HS-27A (cell line): ENCODE measurements at places on chromosomes 7 and 10.

GRCh38 chr10:122029499-122030199 lies 40.7 kb downstream of the TACC2 start:
- DNase-seq, result no peak

DNA sequence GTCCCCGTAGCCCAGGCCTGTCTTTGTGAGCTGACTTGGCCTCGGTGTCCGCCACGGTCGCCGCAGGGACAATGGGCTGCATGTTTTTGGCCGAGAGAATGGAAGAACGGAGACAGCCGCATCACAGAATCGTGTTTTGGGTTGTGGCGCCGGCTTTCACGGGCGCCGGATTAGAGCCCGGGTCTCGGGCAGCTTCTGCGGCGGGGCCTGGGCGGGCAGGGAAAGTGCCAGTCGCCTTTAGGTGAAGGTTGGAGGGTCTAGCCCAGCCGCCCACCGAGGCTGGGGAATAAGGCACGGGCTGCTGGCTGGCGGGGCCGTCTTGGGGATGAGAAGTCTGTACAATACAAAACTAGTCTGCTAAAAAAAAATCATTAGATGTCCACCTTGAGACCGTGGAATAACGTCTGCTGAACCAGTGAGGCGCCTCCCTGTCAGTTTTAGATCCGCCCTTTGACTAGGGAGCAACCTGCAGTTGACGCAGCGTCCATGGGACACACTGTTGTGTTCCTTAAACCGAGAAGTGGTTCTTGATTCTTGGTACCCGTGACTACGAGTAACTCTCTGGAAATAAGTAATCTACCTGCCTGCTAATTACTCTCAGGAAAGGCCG lies 577 bp downstream of the DNAJB9 start:
- DNase-seq, result no peak

DNA sequence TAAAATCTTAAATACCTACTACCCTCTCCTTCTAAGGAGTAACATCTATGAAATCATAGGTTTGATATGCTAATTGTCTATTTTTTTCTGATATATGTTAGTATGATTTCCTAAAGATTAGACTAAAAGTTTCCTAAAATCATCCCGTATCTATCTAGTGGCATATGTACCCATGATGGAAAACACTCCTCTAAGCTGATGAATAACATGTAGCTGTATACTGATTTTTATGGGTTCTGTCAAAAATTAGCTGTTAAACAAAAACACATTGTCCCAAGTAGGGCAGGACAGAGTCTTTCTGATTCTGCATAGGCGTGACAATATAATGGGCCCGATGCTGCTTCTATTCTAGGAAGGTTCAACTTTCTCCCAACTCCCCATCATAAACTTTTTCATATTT lies 79.9 kb downstream of the ADAM22 start:
- DNase-seq, result no peak

DNA sequence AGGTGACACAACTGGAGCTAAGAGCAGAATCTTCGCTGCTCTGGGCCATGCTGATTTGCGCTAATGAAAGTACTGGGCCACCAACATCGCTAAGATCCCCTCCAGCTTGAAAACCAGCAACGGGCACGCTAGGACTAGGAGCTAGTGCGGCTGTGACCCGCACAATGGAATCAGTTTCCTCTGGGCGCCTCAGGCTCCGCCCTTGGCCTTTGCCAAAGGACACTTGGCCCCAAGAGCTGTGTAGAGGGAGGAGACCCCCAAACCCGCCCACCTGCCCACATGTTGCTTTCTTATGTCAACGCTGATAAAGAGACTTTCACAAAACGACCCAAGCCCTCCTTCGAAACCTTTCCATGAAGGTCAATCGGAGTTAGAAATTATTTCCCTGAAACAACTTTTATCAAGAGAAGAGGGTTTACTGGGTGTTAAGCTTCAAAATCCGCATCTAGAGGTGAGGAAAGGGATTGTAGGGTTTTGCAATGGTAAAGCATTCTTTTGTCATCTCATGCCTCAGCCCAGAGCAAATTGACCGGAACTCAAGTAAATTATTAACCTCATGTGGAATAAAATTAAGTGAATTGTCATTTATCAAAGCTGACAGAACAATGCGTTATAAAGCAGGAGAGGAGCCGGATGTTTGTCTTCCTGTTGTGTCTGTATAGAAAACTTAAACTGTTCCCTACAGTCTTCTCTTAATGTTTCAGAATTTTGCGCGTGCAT lies 9.4 kb downstream of the ABCB5 start:
- no peak for DNase-seq

DNA sequence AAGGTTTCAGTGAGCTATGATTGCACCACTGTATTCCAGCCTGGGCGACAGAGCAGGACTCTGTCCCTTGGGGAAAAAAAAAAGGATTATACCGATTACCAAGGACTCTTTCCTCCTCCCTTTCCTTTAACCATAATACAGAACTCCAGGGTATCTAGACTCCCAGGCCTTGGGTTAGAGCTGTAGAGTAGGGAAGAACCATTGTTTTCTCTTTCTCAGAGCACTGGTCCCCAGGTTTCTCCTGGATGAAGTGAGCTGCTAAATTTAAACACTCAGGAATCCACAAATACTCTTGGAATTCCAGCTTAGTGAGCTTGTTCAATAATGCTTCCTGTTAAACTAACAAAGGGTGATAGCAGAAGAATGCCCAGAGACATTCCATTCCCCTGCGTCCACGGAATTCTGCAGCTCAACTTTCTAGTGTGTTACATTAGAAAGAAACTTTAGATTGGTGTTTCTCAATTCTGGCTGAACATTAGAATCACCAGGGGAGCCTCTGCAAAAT lies 14.6 kb upstream of the RPEL1 start:
- DNase-seq, result peak; percentile 85

DNA sequence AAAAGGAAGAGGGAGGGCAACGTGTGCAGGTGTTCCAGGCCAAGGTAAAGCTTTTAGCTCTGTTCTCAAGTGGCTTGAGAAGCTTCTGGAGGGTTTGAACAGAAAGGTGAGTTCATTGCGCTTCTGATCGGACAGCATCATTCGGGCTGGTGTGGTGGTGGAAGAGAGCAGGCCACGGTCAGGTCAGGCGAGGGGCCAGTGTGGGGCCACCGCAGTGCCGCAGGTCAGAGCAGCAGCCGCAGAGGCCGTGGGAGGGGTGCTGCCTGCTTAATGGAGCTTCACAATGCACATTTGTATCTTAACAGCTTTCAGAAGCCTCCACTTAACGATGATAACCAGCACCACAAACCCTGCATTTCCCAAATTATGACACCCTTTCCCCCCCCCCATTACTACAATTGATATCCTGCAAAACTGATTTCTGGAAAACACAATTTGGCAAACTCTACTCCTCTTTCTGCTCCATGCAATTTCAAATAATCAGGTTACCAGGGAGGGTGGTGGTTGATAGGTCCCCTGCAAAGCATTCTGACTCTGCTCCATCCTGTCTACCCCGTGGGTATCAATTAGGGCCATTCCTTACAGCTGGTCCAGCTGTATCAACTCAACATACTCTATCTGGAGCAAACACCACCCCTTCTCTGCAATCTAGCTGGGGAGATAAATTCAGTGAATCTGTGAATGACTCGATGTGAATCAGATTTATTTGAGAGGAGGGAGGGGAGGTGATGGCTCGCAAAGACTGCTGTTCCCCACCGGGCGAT lies 162.9 kb downstream of the ACTR3B start:
- DNase-seq, result no peak

GRCh38 chr7:100191775-100192174 lies 14.1 kb downstream of the STAG3 start:
- no peak for DNase-seq

DNA sequence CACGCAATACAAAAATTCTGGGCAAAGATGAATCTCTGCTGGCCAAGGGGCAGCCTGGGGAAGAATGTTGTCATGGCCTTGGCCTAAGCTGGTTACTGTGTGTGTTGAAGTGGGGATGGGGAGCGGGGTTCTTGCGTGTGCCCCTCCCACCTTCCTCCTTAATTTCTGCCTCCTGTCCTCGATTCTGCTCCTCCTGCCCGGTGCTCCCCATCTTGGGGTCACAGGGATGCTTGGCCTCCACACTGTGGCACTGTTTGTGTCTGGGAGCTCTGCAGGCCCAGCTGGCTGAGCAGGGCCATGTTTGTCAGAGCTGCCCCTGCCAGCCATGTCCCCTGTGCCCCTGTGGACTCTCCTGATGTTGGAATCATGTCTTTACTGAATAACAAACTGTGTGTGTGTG lies 37.1 kb downstream of the RPS24 start:
- DNase-seq, result no peak

DNA sequence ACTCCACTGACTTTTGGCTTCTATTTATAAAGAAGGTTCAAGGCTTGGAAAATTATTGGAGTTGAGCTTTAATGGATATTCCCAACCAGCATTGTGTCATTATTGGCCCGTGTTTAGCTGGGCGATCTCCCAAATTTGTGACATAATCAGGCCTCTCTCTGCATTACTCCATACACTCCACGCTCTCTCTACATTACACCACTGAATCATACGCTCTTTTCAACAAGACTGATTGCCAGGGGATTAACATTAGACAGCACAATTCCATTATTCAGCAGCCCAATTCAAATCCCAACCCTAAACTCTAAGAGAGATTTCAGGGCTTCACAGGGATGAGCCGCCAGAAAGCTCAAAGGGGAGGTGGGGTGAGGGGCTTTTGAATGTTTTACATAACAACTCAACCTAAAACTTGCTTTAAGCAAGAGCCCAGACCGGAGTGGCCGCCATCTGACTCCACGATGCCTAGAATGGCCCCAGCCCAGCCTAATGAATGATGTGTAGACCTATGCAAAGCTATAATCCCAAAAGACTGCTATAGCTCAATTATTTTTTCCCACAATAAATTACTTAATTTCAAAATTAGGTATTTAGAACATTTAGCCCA lies 61.8 kb downstream of the FGFR2 start:
- DNase-seq, result no peak

- DNase-seq, result no peak
Measured at GRCh38 chr7:117737926-117738325, 135.3 kb downstream of the CTTNBP2 start.

DNA sequence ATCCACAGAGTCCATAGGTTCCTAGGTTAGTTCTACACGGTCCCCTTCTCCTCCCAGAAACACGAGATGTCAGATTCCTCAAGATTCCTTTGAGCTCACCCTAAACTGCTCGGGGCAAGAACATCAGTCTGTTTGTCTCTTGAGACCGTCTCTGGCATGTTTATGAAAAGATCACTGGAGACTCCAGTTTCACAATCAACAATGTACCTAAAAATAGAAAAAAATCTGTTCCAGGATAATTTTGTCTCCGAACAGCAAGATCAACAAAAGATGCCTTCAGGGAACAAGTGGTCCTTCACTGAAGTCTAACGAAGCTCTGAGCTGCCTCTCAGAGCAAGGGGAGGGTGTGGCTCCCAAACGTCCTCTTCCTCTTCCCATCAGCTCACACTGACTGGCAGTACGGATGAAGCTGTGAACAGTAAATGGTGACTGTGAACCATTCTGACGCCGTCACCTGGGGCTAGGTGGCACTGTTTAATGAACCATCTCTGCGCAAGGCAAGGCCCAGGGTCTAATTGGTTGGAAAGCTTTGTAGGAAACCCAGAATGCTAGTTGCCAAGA lies 156.2 kb upstream of the LYZL1 start:
- no peak for DNase-seq

DNA sequence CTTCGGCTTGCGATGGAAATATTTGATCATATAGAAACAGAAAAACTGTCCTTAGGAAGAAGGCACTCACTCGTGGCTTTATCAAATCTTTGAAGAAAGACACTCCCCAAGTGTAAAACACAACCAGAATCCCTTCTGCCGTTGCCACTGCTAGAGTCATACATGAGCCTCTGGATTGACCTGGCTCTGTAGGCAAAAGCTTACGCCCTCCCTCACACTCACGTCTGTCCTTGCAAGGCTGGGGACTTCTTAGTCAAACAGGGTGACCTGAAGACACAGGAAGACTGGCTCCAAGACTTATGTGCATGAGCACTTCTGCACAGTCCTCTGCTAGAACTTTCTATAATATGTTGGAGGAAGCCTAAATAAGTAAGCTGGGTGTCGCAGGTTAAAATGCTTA lies 135.4 kb upstream of the MDFIC start:
- DNase-seq, result no peak

GRCh38 chr7:73828107-73828803 lies 2.5 kb upstream of the CLDN4 start:
- DNase-seq, result peak; percentile 47
